Activated CD8-positive, alpha-beta T cell treated with anti-CD3 and anti-CD28 coated beads for 36 hours (primary cell): ENCODE measurements at places on chromosomes 12 and 14. TPM values are rescaled to one million over a fixed set of nuclear protein-coding genes. Genes with fewer than 3 reads are reported as not detected.
A peak's percentile ranks its signal among the peaks of the same experiment; 100 is the strongest.

DNA sequence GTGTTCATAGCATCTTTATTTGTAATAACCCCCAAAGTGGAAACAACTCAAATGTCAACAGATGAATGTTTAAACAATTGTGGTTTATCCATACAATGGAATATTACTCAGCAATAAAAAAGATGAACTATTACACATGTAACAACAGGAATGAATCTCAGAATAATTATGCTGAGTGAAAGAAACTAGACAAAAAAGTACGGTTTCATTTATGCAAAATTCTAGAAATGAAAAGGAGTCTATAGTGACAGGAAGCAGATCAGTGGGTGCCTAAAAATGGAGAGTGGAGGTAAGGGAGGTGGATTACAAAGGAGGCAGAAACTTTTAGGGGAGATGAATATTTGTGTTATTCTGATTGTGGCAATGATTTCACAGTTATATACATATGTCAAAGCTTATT is 4.8 kb downstream of the PRKCH start:
- peak overlapping the region; percentile 99 for H3K4me3 ChIP-seq
- H3K27ac ChIP-seq = peak overlapping the region; percentile 93
- peaks cover 51% of the 10 kb centered on the region for H3K4me1 ChIP-seq
- peaks cover 71% of the 10 kb centered on the region for H3K36me3 ChIP-seq

- H3K36me3 ChIP-seq = peaks cover 57% of the 10 kb centered on the region
- no peak overlapping the region for H3K4me3 ChIP-seq
- DNase-seq = no peak
- H3K27me3 ChIP-seq = no peaks in the 10 kb centered on the region
- no peak overlapping the region for H3K27ac ChIP-seq
- H3K4me1 ChIP-seq = peaks cover 2% of the 10 kb centered on the region
Observed at GRCh38 chr14:52005625-52006024, 16.3 kb downstream of the RTRAF start.

GRCh38 chr12:129558036-129558435 is 345.8 kb downstream of the TMEM132D start:
- no peaks in the 10 kb centered on the region for H3K27me3 ChIP-seq
- no peak overlapping the region for H3K4me3 ChIP-seq
- no peaks in the 10 kb centered on the region for H3K4me1 ChIP-seq

DNA sequence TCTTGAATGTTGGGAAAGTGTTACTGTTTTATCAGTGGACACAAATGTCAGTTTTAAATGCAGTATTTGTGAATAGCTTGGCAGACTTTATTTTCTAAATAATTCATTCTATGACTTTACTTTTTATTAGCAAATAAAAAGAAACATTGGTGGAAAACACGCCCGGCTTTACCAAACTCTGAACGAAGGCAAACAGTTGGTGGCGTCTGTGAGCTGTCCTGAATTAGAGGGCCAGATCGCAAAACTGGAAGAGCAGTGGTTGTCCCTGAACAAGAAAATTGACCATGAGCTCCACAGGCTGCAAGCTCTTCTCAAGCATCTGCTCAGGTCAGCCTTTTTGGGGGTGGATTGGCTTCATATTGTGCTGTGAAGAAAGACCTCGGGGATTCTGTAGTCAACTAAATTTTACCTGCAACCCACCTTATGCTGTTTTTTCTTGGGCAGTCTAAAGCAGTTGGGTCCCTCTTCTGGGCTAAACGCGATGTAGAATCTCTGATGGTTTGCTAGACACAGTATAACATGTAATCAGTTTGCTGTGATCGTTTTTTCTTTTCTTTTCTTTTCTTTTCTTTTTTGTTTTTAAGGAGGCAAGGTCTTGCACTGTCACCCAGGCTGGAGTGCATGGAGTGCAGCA is 156.4 kb downstream of the ESR2 start:
- no peak overlapping the region for H3K4me3 ChIP-seq
- H3K27me3 ChIP-seq = no peaks in the 10 kb centered on the region
- no peak overlapping the region for H3K27ac ChIP-seq

- peaks cover 29% of the 10 kb centered on the region for H3K27me3 ChIP-seq
- H3K36me3 ChIP-seq = no peaks in the 10 kb centered on the region
- DNase-seq = no peak
- H3K4me3 ChIP-seq = no peak overlapping the region
- H3K4me1 ChIP-seq = peaks cover 7% of the 10 kb centered on the region
Observed at GRCh38 chr14:97028382-97028781, 231.2 kb downstream of the VRK1 start.

- H3K27ac ChIP-seq = peak overlapping the region; percentile 99
- peaks cover 43% of the 10 kb centered on the region for H3K4me1 ChIP-seq
- peak overlapping the region; percentile 88 for H3K4me3 ChIP-seq
- H3K36me3 ChIP-seq = peaks cover 38% of the 10 kb centered on the region
Observed at GRCh38 chr14:73567951-73568885, 795 bp upstream of the ACOT2 start.

DNA sequence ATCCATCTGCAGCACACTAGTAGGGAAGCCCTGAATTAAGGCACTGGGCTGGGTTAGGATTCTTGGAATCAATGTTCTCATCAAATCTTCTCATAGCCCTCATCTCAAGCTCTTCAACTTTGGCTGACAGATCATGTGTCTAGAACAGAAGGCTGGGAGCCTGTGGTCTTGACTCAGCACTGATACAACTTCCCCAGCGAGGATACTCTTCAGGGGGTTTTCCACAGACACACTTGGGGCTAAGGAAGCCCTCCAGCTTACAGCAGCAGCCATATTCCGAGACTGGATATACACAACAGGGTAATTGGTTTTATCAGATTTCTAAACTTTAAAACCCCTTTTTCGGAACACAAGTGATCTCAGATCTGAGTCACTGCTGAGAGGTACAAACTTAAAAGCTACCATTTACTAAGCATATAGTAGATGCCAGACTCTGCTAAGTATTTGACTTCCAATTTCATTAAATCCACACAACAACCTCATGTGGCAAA is 3.5 kb downstream of the FMNL3 start:
- peak overlapping the region; percentile 16 for H3K4me3 ChIP-seq
- peaks cover 4% of the 10 kb centered on the region for H3K36me3 ChIP-seq
- peak; percentile 80 for DNase-seq
- H3K27me3 ChIP-seq = no peaks in the 10 kb centered on the region
- H3K27ac ChIP-seq = peak overlapping the region; percentile 66
- H3K4me1 ChIP-seq = peaks cover 58% of the 10 kb centered on the region

DNA sequence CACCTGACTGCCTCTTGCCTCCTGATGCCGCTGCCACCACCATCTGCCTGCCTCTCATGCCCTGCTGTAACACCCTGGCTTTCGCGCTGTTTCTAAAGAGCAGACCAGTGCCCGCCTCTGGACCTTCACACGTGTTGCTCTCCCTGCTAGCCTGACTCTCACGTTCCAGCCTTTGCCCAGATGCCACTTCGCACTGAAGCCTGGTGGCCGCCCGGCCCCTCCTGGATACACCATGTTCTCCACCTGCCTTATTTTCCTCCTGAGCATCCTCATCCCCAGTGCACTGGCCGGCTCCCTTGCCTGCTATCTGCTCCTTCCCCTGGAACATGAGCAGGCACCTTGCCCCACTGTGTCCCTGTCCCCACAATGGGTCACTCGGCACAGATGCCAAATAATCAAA is 146.5 kb downstream of the PIWIL1 start:
- no peaks in the 10 kb centered on the region for H3K4me1 ChIP-seq
- DNase-seq = no peak
- H3K4me3 ChIP-seq = no peak overlapping the region
- peaks cover 7% of the 10 kb centered on the region for H3K27me3 ChIP-seq

GRCh38 chr12:69732088-69732487 is 6.6 kb upstream of the RAB3IP start:
- no peak for DNase-seq
- no peaks in the 10 kb centered on the region for H3K36me3 ChIP-seq
- H3K4me3 ChIP-seq = no peak overlapping the region
- H3K27me3 ChIP-seq = peaks cover 13% of the 10 kb centered on the region
- H3K4me1 ChIP-seq = no peaks in the 10 kb centered on the region

DNA sequence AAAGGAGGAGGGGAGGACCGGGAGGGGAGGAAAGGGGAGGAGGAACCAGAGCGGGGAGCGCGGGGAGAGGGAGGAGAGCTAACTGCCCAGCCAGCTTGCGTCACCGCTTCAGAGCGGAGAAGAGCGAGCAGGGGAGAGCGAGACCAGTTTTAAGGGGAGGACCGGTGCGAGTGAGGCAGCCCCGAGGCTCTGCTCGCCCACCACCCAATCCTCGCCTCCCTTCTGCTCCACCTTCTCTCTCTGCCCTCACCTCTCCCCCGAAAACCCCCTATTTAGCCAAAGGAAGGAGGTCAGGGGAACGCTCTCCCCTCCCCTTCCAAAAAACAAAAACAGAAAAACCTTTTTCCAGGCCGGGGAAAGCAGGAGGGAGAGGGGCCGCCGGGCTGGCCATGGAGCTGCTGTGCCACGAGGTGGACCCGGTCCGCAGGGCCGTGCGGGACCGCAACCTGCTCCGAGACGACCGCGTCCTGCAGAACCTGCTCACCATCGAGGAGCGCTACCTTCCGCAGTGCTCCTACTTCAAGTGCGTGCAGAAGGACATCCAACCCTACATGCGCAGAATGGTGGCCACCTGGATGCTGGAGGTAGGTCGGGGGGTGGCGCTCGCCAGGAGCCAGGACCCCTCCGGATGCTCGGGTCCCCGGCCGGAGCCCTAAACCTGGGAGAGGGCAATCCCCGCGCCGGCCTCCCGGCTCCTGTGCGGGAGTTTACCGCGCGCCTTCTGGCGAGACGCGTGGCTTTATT is at the start of gene CCND2:
Gene CCND2 (plus strand): TSS at position 111 of the 744 bp plus-strand sequence. CDS start 279 bp downstream, at position 390.
- H3K4me3 ChIP-seq = peak within 1 kb of the TSS; percentile 100
- peaks cover 18% of the 10 kb centered on the region for H3K4me1 ChIP-seq
- peak within 1 kb of the TSS; percentile 100 for H3K27ac ChIP-seq

DNA sequence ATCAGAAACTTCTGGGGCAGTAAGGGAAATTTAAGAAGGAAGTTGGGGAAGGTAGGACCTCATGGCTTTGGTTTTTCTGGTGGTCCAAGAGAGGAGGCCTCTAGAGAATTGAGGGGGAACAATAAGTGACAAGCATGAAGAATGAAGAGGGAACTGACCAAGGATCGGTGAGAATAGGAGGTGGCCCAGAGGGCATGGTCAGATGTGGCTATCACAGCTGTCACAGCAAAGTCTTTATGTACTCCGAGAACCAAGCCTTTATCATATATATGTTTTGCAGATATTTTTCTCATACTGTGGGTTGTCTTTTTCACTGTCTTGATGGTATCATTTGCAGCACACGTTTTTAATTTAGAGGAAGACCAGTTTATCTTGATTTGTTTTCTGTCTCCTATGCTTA is 64.3 kb downstream of the PPP2R5C start:
- H3K4me3 ChIP-seq = peak overlapping the region; percentile 71
- H3K4me1 ChIP-seq = peaks cover 84% of the 10 kb centered on the region
- H3K36me3 ChIP-seq = peaks cover 61% of the 10 kb centered on the region
- no peak for DNase-seq
- H3K27me3 ChIP-seq = no peaks in the 10 kb centered on the region

- no peak overlapping the region for H3K4me3 ChIP-seq
- H3K27ac ChIP-seq = no peak overlapping the region
- no peaks in the 10 kb centered on the region for H3K27me3 ChIP-seq
- peaks cover 26% of the 10 kb centered on the region for H3K4me1 ChIP-seq
- H3K36me3 ChIP-seq = no peaks in the 10 kb centered on the region
- DNase-seq = no peak
Observed at GRCh38 chr14:74081491-74081890, 2.8 kb downstream of the ALDH6A1 start.

GRCh38 chr14:102805371-102805891 is 28.2 kb downstream of the TRAF3 start:
- H3K27ac ChIP-seq = peak overlapping the region; percentile 93
- H3K4me3 ChIP-seq = peak overlapping the region; percentile 50
- peaks cover 21% of the 10 kb centered on the region for H3K36me3 ChIP-seq
- H3K27me3 ChIP-seq = no peaks in the 10 kb centered on the region

GRCh38 chr12:56591961-56592360 is 38.2 kb downstream of the BAZ2A start:
- no peaks in the 10 kb centered on the region for H3K36me3 ChIP-seq
- no peak overlapping the region for H3K4me3 ChIP-seq
- H3K27me3 ChIP-seq = no peaks in the 10 kb centered on the region
- DNase-seq = no peak
- H3K4me1 ChIP-seq = peaks cover 6% of the 10 kb centered on the region
- H3K27ac ChIP-seq = no peak overlapping the region

Gene TAS2R13
- total RNA-seq = 0.31 TPM

Gene ING4
- total RNA-seq = 16.7 TPM

Gene CACNB3
- 7.7 TPM for total RNA-seq

Gene M6PR
- total RNA-seq = 206 TPM

Gene NELL2
- 106 TPM for total RNA-seq

Gene HSPB8
- total RNA-seq = not detected

Gene GALC
- 11.3 TPM for total RNA-seq

Gene MYH6
- not detected for total RNA-seq
